ENCODE measurements at places on chromosomes 12 and 14.

GRCh38 chr12:44611538-44611937 lies 264.6 kb downstream of the NELL2 start:
- DNase-seq, result no peak

GRCh38 chr14:57290751-57291150 lies 22.0 kb downstream of the AP5M1 start:
- DNase-seq, result no peak

DNA sequence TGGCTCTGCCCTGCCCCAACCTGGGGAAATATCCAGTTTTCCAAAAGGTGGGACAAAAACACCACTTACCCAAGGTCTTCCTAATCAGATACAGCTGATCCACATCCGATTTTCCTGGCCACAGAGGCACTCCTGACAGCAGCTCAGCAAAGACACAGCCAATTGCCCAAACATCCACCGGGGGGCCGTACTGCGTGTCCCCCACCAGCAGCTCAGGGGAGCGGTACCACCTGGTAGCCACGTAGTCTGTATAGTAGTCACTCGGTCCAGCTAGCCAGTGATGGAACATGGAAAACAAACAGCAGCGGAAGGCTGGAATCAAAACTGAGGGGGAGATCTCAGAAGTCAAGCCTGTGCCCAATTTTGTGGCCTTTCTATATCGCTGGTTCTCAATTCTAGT lies 28.8 kb downstream of the DMAC2L start:
- DNase-seq, result no peak

- DNase-seq, result no peak
Observed at GRCh38 chr12:79067977-79068376, 203.4 kb downstream of the SYT1 start.

DNA sequence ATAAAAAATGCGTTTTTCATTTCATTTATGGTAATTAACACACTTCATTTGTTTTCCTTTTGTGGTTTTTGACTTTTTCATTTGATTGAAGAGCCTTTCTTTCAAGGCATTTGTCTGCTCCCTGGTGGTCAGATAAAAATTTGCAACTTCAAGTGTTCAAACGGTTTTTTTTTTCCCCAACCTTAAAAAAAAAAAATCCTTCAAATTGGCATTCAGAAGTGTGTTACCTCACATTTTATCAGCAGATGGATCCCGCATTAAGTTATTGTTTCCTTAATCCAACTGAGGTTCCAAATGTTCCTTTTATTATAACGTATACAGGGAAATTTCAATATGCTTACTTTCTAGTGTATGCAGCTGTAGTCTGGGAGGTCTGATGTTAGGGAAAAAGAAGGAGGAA lies 47.2 kb downstream of the MYF5 start:
- peak; percentile 25 for DNase-seq

DNA sequence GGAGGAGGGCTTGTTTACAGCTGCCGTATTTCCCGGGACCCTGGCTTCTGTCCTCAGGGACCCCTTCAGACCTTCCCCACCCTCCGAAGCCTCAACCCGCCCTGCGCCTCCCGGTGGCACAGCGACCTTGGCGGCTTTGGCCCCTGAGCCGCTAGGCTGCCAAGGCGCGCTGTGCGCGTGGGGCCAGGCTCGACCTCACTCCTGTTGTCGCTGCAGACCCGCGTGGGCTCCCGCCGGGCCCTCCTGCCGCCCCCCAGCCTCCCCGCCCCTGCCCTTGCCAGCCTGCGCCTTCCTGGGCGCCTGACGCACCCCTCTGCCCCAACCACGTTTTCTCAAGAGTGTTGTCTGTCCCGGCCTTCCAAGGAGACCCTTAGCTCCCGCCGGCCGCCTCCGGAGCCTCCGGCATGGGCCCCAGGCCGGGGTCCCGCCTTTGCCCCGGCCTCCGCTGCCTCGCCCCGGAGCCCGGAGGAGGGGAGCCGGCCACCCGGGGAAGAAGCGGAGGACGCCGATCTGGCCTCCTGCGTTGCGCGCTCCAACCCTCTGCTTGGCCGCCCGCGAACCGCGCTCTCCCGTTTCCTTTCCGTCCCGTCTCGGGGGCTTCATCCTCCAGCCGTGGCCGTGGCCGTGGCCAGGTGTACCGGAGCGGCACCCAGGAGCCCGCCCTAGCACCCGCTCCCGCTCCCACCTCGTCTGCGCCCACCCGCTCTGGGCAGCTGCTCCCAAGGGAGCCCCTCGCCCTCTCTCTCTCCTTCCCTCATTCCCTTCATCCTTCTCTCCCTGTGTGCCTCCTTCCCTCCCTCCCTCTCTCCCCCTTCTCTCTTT lies 19.9 kb downstream of the PPP2R5C start:
- DNase-seq, result no peak

GRCh38 chr14:78581229-78581628 lies 411.1 kb downstream of the NRXN3 start:
- DNase-seq, result no peak

DNA sequence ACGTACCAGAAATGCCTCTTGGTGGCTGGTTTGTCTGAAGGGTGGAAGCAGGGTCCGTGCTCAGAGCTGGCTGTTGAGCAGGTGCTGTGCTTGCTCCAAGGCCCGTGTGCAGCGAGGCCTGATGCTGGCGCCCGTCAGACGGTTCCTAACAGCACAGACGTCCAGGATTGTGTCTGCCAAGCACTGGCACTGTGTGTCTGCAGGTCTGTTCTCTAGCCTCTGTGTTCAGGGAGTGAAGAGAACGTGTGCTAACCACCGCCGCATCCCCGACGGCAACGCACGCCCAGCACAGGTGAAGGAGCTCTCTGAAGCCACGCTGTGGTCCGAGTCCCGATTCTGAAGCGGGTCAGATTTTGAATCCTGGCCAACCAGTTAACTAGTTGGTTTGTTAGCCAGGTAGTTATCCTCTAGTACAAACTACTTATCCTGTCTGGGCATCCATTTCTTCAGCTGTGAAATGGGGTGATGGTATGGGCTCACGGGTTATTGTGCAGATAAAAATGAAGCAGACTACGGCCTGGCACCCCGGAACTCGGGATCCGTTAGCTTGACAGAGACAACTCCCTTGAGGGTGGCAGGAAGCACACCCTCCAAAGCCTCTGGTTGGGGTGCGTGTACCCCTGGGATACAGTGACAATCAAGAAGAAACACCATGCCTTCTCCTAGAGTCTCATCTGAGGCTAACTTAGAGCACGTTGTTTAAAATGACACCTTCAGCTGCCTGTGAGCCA lies 18.6 kb upstream of the TDRD9 start:
- DNase-seq, result no peak

DNA sequence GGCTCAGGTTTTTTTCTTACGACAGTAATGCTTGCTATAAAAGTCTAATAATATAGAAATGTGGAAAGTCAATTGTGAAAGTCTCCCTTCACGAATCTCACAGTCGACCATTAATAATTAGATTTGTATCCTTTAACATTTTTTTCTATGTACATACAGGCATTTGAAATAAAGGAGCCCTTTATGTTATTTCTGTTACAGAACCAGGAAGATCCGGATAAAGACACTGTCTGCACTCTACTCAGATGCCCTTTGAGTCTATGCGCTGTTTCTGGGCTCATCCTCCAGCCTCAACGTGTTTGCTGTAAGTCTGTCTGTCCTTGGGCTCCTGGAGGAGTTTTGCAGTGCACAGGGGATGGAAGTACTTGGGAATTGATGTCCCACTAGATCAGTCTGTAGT lies 212.2 kb upstream of the ATP2B1 start:
- no peak for DNase-seq

- no peak for DNase-seq
Observed at GRCh38 chr14:24364841-24365240, 3.1 kb upstream of the NFATC4 start.

GRCh38 chr14:98900798-98901197 lies 371.2 kb downstream of the BCL11B start:
- no peak for DNase-seq

GRCh38 chr12:71742998-71743397 lies 11.7 kb upstream of the RAB21 start:
- no peak for DNase-seq

DNA sequence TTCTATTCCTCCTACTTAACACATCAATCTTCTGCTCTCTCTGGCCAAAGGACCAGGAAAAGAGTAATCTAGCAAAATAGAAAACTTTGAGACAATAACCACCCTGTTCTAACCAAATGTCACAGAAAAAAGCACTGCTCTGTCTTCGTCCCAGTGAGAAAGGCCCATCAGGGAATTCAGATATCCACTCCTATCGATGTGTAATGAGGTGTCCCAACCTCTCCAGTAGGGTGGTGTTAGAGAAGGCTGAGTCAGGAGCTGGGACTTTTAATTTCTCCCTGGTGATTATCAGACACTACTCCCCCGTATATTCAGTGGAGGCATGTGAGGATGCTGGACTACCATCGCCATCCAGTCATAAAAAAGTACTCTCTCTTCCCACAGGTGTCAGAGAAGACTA lies 130.3 kb downstream of the TMTC3 start:
- DNase-seq, result no peak

DNA sequence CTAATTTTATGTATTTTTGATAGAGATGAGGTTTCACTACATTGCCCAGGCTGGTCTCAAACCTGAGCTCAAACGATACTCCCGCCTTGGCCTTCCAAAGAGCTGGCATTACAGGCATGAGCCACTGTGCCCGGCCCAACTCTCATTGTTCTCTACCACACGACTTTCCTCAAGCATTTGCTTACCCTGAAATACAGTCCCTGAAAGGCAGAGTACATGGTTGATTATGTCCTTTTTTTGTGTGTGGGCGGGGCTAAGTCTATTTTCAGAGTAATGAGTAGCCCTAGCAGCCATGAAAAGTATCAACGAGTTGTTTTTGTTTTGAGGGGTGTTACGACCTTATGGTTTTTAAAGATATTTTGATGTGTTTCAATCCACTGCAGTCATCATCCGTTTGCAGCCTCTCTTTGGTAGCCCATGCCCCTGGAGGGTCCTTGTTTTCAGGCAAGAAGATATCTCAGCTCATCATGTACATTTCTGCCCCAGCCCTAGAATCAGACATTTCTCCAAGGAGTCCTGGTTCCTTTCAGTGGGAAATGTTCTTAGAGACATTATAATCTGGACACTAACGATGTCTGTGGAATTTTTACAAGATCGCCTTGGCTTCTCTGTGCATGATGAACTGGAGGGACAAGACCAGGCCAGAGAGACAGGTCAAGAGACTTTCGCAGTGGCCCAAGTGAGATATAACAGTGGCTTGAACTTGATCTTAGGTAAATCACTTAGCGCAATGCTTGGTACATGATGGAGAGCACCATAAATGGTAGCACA lies 8.7 kb downstream of the ACACB start:
- DNase-seq, result no peak
